ENCODE measurements at places on chromosomes 6 and 20.

GRCh38 chr6:53347921-53348370 is 804 bp downstream of the ELOVL5 start:
- DNase-seq, result peak; percentile 9

GRCh38 chr20:39547546-39548408 is 585.6 kb downstream of the DHX35 start:
- DNase-seq, result no peak

GRCh38 chr6:101396548-101397173 is 3.2 kb downstream of the GRIK2 start:
- no peak for DNase-seq

DNA sequence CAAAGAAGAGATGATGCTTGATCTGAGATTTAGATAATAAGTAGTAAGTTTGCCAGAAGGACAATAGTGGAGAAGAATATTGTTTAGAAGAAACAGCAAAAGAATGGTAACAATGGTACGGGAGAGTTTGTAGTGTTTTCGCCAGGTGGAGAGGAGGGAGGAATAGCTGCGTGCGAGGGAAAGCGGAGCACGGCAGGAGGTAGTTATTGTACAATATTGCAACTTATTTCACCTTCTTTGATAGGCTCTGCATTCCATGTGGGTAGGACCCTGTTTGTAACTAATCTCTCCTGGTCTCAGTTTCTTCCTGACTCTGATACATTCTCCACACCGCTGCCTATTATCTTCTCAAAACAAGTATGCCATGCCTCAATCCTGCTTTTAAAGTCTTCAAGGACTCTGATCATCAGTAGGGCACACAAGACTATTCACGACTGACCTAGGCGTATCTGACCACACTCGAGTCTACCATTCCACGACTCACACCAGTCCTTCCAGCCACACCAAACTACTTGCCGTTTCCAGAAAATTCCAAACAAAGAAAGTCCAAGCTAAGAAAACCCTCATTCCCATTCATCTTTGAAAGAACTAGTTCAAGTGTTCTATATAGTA is 1.1 kb downstream of the PPIL4 start:
- no peak for DNase-seq

DNA sequence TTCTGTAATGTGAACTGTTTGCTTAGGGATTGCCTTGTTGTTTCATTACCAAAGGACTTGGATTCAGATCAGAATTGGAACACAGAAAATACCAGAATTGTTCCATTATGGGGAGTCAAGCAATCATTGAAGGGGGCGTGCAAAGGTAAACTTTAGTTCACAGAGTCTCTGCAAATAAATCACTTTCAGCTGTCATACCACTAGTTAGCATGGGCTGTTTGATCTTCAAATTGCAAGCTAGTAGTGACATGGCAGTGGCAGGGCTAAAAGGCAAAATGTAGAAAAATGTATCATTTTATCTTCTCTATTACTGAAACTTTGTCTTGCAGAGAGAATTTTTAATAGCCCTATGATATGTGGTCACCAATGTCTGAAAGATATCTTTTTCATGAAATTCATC is 483.2 kb upstream of the NRSN1 start:
- no peak for DNase-seq

DNA sequence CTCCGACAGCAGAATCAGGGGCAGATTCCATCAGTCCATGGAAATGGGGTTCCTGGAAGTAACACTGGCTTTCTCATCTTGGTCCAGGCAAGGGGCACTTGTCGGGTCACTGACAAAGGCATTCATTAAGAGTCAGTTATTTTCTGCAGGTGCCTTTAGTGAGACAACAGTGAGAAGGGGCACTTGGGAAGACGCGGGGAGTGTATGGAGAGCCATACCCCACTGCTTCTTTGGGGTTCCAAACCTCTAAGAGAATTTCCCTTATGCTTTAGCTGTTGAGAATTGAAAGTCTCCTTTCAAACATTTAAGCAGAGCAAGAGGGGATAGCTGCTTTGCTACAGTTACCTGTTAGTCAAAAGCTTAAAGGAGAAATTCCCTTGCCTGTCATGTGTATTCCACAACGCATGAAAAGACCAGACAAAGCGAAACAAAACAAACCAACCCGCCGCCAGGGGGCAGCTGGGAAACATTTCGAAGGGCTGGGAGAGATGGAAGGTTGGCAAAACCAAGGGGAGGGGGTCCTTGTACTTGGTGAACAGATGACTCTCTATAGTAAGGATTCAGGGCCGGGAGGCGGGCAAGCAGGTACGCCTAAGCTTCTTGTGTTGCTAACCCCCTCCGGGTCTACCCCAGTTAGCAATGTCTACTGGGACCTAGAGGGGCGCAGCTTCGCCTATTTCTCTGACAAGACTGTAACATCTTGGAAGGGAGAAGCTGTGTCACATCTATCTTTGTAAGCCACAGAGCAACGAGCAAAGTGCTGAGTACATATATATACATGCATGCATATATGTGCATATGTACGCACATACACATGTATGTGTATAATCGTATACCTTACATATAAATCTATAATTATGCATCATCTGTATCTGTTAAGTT is 474.9 kb upstream of the AGPAT4 start:
- no peak for DNase-seq

GRCh38 chr6:3421143-3421542 is 35.7 kb downstream of the SLC22A23 start:
- DNase-seq, result no peak

- no peak for DNase-seq
Observed at GRCh38 chr6:13228264-13229204, 99.8 kb downstream of the TBC1D7 start.

- DNase-seq, result no peak
Observed at GRCh38 chr20:19737025-19737424, 21.0 kb upstream of the RIN2 start.

GRCh38 chr20:24766143-24766527 is 182.9 kb upstream of the CST7 start:
- DNase-seq, result no peak

- DNase-seq, result no peak
Observed at GRCh38 chr6:138593909-138594757, 94.8 kb upstream of the NHSL1 start.

DNA sequence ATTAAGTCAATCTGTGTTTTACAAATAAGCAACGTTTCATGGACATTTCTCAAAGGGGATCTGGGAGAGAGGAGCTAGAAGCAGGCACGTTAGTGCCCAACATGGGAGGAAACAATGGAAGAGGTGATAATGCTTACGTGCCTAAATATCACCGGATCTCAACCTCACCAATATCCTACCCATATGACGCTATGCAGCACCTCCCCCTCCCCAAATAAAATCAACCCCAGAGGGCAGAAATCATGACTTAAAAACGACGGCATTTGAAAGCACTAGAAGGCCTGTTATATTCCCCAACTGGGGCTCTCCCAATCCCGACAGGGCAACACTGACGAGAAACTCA is 425 bp downstream of the HBS1L start:
- no peak for DNase-seq

Data from stimulated activated CD8-positive, alpha-beta memory T cell treated with anti-CD3 and anti-CD28 coated beads, Interleukin-15, amount 100 ng/mL, for 1 hour (primary cell).